ENCODE measurements at places on chromosomes 5 and 9.

DNA sequence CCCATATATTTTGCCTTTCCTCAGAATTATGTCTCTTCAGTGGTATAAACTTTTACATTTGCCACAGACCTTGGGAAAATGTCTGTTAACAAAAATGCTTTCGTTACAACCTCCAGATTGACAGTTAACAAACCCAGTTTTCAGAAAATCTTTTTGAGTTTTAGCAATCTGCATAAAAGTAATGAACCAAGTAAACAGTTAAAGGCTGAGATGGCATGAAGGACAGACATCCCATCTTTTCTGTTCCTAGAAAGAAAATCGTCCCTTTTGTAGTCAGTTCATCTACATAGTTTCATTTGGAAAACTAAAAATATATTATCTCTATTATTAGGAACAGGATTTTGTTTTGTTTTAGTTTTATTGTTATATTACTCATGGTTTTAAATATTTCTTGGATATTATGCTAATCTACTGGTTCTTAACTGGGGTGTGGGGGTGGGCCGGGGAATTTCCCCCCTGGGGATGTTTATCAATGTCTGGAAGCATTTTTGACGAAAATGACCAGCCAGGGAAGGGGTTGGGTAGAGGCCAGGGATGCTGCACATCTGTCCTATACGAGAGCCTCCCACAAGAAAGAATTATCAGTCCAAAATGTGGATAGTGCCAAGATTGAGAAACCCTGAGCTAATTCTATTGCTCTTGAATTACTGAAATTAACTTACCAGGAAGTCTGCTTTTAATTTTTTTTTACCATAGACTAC lies 11.9 kb downstream of the FYB1 start:
- no peak for DNase-seq

GRCh38 chr9:112125951-112126388 lies 49.1 kb downstream of the SUSD1 start:
- DNase-seq: no peak

GRCh38 chr5:98911280-98912040 lies 17.3 kb downstream of the CHD1 start:
- no peak for DNase-seq

DNA sequence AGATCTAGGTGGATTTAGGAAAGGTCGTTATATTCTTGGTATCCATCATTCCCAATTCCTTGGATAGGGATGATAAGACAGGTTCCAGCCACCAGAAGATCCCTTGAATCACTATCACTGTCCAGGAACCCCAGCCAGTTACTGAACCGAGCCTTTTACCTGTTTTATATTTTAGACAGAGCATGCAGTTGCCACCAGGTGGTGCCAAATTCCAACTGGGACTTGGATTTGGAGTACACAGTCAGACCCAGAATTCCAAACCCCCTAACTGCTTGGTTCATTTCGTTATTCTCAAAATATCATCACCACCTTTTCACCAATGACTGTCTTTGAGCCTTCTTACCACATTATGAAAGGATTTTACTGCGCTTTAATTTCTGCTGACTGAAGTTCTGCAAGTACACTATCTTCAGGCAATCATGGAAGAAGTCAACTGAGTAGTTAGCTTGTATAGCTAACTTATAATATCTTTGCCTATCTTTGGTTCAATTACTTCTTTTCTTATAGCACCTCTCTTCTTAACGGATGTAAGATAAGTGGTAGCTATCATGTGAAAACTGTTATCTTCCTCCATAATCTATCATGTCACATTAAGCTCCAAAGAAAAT lies 191.8 kb downstream of the PRR16 start:
- DNase-seq: no peak

DNA sequence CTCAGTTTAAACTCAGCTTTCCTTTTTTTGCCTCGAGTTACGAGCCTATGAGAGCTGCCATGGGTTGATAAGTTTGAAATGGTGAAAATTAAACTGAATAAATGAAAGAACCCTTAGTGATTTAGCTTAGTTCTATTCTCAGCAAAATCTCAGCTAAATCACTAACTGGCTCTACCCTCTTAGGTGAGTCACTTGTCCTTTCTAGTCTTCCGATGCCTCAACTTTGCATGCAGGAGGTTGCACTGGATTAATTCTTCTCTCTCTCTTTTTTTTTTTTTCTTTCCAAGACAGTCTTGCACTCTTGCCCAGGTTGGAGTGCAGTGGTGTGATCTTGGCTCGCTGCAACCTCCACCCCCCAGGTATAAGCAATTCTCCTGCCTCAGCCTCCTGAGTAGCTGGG lies 83.9 kb downstream of the PAPPA start:
- no peak for DNase-seq

GRCh38 chr9:110126499-110126941 lies 81.4 kb downstream of the C9orf152 start:
- no peak for DNase-seq

GRCh38 chr5:1471240-1471853 lies 26.1 kb upstream of the SLC6A3 start:
- DNase-seq: no peak

DNA sequence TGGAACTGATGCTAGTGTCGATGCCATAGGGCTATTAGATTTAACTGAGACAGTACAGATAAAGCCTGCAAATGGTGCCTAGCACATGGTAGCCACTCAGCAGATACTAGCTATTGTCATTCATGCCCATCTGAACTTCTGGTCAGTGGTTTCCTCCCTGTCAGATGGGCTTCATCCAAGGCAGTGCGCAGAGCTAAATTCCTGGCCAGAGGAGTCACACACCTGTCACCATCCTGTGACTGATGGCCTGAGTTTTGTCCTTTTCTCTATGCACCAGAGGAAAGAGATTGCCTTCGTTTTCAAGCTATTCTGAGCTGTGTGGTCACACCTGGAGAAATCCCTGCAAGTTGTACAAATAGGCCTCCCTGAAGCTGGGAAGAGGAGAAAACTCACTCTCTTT lies 34.7 kb downstream of the MSX2 start:
- DNase-seq: no peak

DNA sequence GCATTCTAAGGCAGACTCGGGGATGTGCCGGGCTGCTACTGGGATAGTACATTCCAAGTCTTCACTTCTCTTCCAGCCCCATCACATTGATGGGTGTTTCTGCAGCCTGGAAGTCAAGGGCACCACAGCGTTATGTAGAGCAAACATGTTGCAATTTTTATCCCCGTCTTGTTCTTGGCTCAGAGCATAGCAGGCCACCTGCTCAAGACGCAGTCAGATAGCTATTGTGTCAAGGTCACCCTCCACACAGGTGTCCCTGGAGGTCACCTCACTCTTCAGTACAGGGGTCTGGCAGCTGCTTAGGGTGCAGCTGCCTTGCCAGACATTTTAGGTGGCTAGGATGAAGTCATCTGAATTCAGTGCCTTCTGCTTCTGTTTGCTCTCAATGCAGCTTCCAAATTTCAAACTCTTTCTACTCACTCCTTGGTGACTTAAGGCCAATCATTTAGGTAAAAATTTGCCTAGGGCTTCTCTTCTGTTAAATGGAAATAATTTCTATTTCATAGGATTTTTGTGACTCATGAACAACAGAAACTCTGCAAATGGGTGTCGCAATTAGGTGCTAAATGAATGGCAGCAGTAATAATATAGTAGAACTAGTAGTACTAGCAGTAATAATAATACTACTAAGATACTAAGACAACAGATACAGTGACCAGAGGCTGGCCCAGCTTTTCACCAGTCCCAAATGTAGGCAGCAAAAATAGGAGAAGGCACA lies 24.3 kb downstream of the KCNV2 start:
- DNase-seq: no peak

DNA sequence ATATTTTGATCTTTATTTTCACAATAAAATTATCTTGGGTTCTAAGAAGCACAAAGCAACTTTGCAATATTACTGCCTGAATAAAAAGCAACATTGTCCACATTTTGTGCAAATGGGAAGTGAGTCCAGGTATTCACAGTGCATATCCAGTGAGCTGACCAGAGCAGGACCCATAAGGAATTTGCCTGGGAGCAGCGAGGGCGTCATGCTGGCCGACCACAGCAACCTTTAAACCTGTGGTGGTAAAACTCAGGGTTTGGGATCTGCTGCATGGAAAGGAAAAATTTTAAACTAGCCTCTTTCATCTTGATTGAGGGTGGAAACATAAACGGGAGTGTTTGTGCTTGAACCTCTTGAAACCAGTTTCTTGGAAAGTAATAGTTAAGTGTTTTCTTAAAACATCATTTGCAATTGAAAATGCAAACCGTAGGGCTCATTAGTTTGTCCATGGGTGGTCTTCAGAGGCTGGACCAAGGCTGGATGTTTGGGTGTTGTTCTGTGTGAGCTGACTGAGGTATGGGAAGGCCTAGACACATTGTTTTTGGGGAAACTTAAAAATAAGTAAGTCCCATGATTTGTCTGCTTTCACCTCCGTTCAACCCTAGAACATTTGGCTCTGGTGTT lies 85.0 kb upstream of the ANKH start:
- DNase-seq: no peak

- DNase-seq: no peak
Observed at GRCh38 chr9:79765466-79765865, 193.7 kb downstream of the TLE4 start.

GRCh38 chr5:128528637-128529255 lies 9.3 kb downstream of the FBN2 start:
- no peak for DNase-seq

GRCh38 chr5:42487821-42488220 lies 64.6 kb downstream of the GHR start:
- no peak for DNase-seq

GRCh38 chr9:130681769-130682420 lies 11.7 kb upstream of the EXOSC2 start:
- no peak for DNase-seq

GRCh38 chr9:134671341-134672113 lies 29.9 kb downstream of the COL5A1 start:
- no peak for DNase-seq

DNA sequence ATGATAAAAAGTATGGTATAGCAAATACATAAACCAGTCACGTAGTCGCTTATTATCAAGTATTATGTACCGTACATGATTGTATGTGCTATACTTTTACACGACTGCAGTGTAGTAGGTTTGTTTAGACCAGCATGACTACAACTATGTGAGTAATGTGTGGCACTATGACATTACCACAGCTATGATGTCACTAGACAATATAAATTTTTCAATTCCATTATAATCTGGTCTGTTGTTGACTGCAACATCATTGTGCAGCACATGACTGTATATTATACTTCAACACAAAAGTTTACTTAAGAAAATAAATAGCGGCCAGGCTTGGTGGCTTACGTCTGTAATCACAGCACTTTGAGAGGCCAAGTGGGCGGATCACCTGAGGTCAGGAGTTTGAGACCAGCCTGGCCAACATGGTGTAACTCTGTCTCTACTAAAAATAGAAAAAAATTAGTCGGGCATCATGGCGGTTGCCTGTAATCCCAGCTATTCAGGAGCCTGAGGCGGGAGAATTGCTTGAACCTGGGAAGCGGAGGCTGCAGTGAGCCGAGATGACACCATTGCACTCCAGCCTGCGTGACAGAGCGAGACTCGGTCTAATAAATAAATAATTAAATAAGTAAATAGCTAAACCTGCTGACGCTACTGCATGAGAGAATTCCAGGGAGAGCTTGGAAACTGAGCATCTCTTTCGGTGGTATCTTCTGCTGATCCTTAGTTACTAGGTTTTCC lies 24.6 kb upstream of the JADE2 start:
- DNase-seq: no peak

GRCh38 chr9:114366334-114367128 lies 21.3 kb downstream of the AKNA start:
- DNase-seq: no peak

DNA sequence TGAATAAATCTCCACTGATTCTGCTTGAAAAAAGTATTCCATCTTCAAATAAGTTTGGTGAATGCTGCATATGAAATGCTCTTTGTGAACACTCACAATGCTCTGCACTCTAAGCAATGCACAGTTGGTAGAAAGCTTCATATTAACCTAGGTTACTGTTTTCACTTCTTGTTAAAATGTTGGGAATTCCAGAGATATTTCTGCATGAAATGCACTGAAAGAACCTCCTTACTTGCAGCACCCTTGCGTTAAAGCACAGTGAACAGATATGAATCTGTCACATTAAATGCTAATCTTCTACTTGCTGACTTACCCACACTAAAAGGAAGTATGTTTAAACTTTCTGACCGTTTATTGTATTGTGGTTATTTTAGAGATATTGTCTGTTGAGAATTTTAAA lies 584.1 kb upstream of the NUDT12 start:
- DNase-seq: no peak

DNA sequence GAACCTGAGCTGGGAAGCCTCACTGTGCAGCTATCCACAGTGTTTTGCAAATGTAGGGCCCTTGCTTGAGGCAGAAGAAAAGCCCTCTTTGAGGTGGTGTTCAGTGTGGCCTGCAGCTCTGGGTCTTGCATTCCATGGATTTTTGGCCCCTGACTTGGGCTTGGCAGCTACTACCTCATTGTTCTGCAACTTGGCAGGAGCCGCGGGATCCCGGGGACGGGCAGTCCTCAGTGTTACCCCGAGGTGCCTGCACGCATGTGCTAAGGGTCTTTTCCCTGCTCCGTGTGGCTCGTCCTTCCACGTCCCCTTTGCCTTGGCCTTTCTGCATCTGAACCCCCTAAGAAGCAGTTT lies 39.8 kb downstream of the NEK6 start:
- DNase-seq: no peak

DNA sequence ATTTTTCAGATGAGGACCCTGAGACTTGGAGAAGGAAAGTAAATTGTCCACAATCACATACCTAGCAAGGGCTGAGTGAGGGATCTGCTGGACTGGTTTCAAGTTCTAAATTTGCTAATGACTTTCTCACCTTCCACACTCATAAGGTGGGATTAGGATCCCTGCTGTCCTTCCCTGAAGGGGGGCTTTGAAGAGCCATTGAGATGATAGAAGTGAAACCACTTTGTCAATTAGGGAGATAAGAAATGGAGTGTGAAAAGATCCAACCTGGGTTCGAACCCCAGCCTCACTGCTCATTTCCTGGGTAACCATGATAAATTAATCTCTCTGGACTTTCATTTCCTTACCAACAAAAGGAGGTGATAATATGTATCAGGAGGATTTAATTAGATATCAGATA lies 32.7 kb upstream of the FOXE1 start:
- DNase-seq: no peak

DNA sequence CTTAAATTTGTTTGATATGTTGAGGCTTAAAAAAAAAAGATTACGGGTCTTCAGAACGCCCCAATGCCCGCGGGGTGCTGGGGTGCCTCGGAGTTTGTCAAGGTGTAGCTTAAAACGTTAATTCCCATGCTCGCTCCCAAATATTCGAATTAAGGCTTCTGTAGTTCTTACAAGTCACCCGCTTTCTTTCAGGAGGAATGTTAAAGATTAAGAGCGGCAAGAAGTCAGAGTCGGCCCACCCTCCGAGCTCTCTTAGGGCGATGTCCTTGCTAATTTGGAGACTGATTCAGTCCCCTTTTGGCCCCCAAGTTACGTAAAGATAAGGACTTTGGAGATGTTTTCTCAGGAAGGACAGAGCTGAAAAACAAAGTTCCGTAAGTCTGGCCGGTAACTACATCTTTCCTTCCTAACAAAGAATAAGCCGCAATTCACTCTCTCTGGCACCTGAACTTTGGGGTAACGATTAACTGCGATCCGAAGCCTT lies 746 bp upstream of the NPM1 start:
- DNase-seq: no peak

- DNase-seq: no peak
Observed at GRCh38 chr5:41356786-41357185, 143.5 kb upstream of the C6 start.
